SK-MEL-5 (cell line): ENCODE measurements at places on chromosomes 7 and 10.
A peak's percentile ranks its signal among the peaks of the same experiment; 100 is the strongest.

DNA sequence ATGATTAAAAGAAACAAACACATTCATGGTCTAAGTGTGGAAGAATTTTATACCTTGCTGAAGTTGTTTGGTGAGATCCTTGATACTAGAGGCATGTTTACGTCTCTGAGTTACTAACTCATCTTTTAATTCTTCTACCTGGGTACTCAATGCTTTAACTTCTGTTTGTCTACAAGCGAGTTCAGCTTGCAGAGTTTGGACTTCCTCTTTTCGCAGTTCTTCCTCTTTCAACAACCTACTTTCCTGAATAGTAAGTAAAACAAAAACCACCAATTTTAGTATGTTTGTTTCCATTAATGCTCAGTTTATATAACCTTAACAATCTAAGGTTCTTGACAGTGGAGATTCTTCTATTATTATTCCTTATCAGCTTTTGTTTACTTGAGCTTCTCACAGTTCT lies 42.9 kb downstream of the CCDC186 start:
- no peak for DNase-seq

DNA sequence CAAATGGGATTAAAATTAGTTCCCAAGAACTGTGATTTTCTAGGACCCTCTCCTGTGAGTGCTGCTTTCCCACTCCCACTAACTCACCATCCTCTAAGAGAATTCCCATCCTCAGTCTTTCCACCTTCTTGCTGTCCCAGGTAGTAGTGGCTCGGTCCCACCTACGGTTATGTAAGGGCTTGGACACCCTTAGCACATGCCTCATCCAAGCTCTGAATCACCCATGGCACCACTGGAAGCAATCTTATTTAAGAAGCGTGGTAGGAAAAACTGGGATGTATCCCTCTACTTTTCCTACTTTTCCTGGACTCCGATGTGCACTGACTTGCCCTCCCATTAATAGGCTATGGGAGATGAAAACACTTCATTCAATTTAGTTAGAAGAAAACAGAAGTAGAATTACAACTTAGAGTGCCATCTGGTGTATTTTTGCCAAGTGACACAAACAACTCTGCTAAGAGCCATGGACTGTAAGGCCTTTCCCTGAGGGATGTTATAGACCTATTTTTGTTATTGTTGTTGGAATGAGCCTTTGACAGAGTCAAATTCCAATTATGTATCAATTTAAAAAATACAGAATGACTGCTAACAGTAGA lies 13.7 kb upstream of the ANKRD22 start:
- peak; percentile 26 for DNase-seq

GRCh38 chr7:128434413-128435326 lies 21.0 kb upstream of the HILPDA start:
- no peak for DNase-seq

- DNase-seq: no peak
Measured at GRCh38 chr10:70191972-70192305, 21.6 kb upstream of the SAR1A start.

DNA sequence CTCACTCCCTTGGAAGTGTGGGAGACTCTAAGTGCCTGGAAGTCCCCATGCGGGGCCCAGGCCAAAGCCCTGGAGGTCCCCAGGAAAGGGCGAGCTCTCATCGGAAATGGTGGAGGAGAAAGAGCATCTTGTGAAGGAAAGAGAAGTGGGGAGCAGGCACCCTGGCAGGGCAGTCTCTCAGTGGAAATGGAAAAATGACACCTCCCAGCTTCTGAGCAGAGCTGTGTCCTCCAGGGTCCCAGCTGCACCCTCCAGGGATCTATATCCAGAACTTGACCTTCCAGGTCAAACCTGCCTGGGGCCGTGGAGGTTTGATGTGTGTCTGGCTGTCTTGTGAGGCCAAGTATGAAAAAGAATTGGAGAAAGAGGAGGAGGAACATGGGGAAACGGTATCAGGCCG lies 29.5 kb downstream of the PAX2 start:
- DNase-seq: no peak

GRCh38 chr7:11751807-11752389 lies 80.1 kb downstream of the THSD7A start:
- DNase-seq: no peak

- no peak for DNase-seq
Measured at GRCh38 chr7:138095972-138096935, 20.0 kb downstream of the AKR1D1 start.

DNA sequence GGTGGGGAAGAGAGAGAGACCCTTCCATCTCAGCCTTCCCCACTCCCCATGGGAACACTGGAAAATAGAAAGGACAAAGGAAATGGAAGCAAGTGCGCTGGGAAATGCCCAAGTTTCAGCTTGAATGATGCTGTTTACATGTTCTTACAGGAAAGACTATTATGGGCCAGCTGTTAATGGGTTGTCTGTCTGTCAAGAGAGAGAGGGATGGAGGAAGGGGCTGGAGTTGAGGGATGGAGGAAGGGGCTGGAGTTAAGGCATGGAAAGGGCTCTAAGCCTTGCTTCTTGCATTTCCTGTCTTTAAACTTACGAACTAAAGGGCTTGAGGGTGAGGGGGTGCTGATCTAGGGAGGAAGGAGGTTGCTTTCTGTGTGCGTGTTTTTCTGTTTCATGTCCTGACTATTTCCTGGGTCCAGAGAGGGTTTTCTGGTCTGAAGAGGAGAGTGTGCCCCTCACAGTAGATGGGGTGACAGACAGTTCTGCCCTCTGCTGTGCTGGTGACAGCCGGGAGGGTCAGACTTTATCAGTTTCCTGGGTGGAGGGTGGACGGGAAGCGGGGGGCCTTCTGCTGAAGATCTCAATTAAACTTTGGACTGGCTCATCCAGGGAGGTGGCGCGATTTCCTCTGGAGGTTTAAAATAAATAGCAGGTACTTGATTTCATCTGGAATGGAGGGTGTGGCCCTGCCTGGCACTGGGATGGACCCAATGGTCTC lies 30.5 kb downstream of the GRK5 start:
- DNase-seq: no peak

GRCh38 chr10:29900865-29901264 lies 158.5 kb downstream of the JCAD start:
- DNase-seq: no peak

DNA sequence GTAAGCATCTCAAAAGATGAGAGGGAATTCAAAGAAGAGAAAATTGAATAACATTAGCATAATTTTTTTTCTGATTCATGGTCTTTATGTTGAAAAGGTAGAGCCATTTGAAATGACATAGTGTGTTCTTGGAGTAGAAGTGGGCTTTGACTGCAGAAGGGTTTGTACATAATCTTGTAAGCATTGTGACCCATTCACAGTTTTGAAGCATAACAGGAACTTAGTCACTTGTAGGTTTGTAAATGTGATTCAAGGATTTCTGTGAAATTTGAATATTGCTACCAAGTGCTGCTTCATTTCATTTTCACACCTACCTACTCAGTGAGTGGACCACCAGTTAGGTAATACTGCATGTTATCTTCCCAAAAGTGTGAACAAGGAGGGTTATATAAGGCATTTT lies 68.6 kb downstream of the PON1 start:
- DNase-seq: no peak

DNA sequence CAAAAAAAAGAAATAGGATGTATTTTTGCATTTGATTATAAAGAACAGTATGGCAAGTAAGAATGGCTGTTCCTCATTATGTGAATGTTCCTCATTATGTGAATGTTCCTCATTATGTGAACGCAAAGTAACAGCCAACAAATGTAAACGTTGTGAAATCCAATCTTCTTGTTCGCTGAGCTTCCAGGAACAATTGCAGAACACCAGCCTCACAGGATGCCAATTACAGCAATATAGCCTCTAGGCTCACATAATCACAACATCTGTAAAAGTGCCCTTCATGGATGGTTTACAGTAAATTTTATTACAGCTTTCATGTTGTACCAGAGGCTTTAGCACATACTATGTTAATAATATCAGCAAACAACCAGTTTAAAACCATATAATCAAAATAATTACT lies 71.6 kb downstream of the THSD7A start:
- no peak for DNase-seq

DNA sequence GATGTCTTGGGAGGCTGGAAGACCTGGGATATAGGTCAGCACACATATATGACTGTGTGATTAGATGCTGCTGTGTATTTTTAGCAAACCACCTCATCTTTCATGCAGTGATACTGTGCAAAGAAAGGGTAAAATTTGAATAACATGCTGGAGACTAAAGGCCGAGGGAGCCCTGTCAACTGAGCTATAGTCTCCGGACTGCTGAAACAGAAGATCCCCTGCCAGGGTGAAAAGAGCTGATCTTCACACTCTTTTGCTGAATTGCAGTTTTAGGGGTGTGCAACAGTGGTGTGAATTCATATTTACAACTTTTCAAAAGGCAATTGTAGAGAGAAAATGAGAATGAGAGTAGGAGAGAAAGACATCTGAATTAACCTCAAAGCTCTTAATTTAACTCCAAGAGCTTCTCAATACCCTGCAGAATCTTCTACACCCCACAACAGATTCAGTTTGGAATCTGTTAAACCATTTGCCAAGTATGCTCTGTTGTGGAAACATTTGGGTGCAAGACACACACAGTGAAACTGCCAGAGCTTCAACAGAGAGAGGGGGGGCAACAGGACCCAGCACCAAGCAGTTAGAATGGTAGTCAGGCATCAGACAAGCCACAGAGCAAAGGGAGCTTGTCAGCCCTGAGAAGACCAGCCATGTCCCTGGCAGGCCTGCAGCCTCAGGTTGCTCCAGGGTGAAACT lies 190.1 kb upstream of the STK17A start:
- no peak for DNase-seq

GRCh38 chr10:88473989-88474883 lies 108.9 kb downstream of the RNLS start:
- no peak for DNase-seq

- DNase-seq: no peak
Measured at GRCh38 chr10:124042656-124043309, 50.6 kb downstream of the CHST15 start.

GRCh38 chr10:121860810-121861209 lies 67.0 kb downstream of the ATE1 start:
- DNase-seq: no peak

DNA sequence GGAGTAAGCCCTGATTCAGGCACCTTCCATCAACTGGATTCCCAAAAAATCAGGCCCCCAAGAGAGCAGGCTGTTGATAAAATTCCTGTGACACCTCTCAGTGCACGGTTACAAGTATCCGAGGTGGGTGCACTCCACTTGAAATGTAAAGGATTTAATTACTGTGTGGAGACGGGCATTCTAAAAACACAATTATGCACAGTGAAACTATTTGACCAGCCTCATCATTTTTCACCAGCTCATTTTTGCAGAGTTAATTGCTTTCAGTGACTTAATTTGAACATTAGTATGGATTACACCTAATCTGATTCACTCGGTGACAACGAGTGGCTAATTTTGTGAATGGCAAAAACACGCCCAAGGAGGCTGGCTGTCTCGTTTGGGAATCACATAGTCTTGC lies 2.3 kb downstream of the FOXL3 start:
- no peak for DNase-seq

- no peak for DNase-seq
Measured at GRCh38 chr10:24568042-24568441, 155.6 kb downstream of the ARHGAP21 start.

DNA sequence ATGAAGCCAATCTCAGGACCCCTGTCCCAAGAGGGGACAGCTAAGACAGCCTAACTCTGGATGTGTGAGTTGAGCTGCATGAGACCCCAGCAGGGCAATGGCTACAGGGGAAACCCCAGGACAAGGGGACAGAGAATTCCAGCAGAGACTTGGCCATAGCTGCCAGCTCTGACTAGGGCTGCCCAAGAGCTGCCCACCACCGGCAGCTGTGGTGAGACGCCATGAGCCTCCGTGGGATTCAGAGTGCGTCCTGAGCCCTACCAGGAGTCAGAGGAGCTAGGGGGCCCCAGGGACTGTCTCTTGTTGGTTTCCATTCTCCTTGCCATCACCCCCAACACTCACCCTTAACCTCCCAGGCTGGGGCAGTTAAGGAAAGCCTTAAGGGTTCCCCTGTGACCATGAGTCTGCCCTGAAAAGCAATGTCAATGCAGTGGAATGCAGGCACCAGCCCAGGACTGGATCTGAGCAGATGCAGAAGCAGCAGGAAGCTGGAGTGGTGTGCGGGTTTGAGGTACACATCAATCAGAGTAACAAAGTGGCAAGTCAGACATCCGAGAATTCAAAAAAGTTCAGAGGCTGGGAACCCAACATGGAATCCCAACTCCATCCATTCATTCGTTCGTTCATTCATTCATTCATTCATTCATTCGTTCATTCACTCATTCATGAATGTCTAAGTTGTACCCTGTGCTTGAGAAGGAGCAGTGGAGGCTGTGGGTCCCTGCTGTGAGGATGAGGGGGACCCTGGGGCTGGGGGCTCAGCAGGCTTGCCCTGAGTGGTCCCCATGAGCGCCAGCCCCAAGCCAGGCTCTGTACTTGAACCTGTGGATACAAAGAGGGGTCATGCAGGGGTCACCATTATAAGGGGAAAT lies 52.9 kb downstream of the C10orf120 start:
- no peak for DNase-seq
